Mucosa of descending colon (tissue), 3 donors: ENCODE measurements at places on chromosomes 11 and 22. TPM values are rescaled to one million over a fixed set of nuclear protein-coding genes. Genes with fewer than 3 reads are reported as not detected.

The APOA5 gene
- not detected for total RNA-seq

The BATF2 gene
- 18.0 TPM for total RNA-seq

The SERHL2 gene
- total RNA-seq, result 0.52 TPM

The TRIM29 gene
- 5.4 TPM for total RNA-seq

The AIFM3 gene
- 73.1 TPM for total RNA-seq

The GLYAT gene
- total RNA-seq, result not detected

The PRAME gene
- total RNA-seq, result not detected

The CDON gene
- total RNA-seq, result 3.8 TPM

The ELMOD1 gene
- total RNA-seq, result not detected

The MFNG gene
- 11.3 TPM for total RNA-seq

The CABP4 gene
- 0.95 TPM for total RNA-seq

The ST14 gene
- 260 TPM for total RNA-seq

The TENM4 gene
- total RNA-seq, result 0.70 TPM

The TMEM135 gene
- total RNA-seq, result 37.6 TPM

The TRIM48 gene
- total RNA-seq, result not detected

The ASPHD2 gene
- total RNA-seq, result 3.5 TPM

The PICALM gene
- total RNA-seq, result 163 TPM

The PHOX2A gene
- total RNA-seq, result 2.6 TPM

The MS4A12 gene
- total RNA-seq, result 1,262 TPM

The HTR3A gene
- not detected for total RNA-seq

The DRD4 gene
- total RNA-seq, result 2.4 TPM

The MAPK12 gene
- total RNA-seq, result 2.3 TPM

The MICAL2 gene
- total RNA-seq, result 384 TPM

The UCP3 gene
- total RNA-seq, result 2.2 TPM

The MEI1 gene
- 6.4 TPM for total RNA-seq

The KCNK7 gene
- 0.49 TPM for total RNA-seq

The FREY1 gene
- 0.81 TPM for total RNA-seq

The LSP1 gene
- total RNA-seq, result 18.5 TPM

The TTC36 gene
- 0.63 TPM for total RNA-seq

The CEND1 gene
- total RNA-seq, result 0.34 TPM

The GATD1 gene
- 58.8 TPM for total RNA-seq

The NCAPH2 gene
- total RNA-seq, result 41.2 TPM

The RBMXL2 gene
- 0.20 TPM for total RNA-seq

The SVIP gene
- 20.2 TPM for total RNA-seq

The OR51T1 gene
- total RNA-seq, result not detected

The RAB38 gene
- 4.1 TPM for total RNA-seq

The PGA5 gene
- not detected for total RNA-seq

The CNIH2 gene
- total RNA-seq, result 1.9 TPM

The CCDC179 gene
- not detected for total RNA-seq

The OR51G2 gene
- total RNA-seq, result not detected

The TRIM34 gene
- 7.3 TPM for total RNA-seq

The SNX15 gene
- 42.8 TPM for total RNA-seq

The ROM1 gene
- total RNA-seq, result 3.8 TPM

The F2 gene
- not detected for total RNA-seq

The FOSL1 gene
- 1.2 TPM for total RNA-seq
